ENCODE measurements at places on chromosomes 12 and 14.

DNA sequence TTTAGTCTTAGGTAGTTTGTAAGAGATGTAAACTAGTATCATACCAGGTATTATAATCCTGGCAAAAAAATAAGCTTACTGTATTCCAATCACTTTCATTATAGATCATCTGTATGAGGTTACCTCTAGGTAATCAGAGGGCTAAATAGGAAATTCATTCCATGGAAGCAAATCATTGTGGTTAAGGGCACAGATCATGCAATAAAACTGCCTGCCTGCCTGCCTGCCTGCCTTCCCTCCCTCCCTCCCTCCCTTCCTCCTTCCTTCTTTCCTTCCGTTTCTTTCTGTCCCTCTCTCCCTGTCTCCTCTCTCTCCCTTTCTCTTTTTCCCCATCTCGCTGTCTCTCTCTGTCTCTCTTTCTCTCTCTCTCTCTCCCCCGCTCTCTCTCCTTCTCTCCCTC is 3.2 kb upstream of the CLEC9A start:
- DNase-seq = no peak

- no peak for DNase-seq
Measured at GRCh38 chr12:69837191-69837590, 12.2 kb downstream of the MYRFL start.

- no peak for DNase-seq
Measured at GRCh38 chr12:28698553-28698952, 450.5 kb upstream of the FAR2 start.

- DNase-seq = no peak
Measured at GRCh38 chr12:121059031-121059898, 20.2 kb upstream of the OASL start.

- DNase-seq = no peak
Measured at GRCh38 chr14:71918955-71919354, 13.3 kb upstream of the RGS6 start.

Data from GM12892 (cell line).